Stomach (tissue), 19 donors: ENCODE measurements at places on chromosomes 5 and 9.

- no peak for DNase-seq
These were observed 61.5 kb upstream of the RNU6ATAC start for GRCh38 chr9:134225816-134226215.

DNA sequence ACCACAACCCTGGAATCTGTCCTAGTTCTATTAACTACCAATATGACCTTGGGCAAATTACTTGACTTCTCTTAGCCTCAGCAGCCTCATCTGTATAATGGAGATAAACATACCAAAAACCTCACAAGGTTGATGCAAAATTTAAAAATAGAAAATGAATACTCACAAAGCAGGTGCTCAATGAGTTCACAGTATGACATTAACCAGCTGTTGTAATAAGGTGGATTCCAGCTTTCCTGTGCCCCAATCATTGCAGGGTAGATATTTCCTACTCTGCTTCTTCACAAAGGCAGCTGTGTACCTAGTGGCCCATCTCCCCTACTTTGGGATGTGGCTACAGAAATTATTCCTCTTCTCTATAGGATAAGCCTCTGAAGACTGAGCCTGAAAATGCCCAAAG lies 8.8 kb downstream of the HTR4 start:
- no peak for DNase-seq

DNA sequence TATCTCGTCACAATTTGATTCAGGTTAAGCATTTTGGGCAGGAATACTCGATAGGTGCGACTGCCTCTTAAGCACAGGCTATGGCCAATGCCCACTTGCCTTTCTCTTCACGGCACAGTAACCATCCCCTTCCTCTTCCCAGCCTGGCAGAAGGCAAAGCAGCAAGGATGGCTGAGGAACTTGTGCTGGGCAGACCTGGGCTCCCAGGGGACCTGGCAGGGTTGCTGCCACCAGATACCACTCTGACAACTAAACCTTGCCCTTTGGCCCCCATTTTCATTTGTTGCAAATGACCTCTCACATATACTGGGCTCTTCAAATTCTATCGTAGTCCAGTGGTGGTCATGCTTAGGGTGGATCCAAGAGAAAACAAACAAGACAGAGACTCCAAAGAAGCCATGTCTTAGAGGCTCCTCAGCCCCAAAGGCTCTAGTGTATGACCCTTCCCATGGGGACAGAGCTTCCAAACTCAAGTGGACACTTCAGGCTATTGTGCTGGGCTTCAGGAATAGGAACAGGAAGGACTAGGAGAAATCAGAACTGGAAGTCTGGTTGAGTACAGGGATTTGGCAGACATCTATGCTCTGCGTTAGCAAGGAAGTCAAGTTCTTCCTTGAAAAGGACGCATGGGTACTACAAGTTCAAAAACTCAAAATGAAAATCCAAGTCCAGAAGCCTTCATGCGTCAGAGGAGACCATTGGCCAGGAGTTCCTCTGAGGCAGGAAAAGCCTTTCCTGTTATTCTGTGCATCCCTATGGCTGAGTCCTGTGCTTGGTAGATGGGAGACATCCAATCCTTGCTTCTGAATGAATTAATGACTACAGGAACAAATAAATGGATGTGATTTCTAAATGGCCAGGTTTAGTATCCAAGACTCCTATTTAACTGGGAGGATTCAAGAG lies 64.6 kb upstream of the PLPP1 start:
- no peak for DNase-seq

DNA sequence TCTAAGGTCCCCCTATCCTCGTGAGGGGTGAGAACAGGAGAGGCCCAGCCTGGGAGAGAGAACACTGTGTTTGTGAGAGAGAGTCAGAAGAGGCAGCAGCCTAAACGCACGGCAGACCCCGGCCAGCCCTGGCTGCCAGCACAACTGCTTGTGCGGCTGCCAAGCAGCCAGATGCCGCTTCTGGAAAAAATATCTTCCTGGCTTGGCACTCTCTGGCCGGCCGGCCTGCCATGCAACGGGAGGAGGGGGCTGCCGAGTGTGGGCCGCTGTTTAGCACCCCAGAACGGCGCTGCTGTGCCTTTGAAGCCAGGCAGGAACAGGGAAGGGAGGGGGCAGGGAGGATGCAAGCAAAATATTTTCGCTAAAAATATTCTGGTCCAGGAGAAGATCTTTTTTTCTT lies 105.0 kb downstream of the FGF18 start:
- no peak for DNase-seq

DNA sequence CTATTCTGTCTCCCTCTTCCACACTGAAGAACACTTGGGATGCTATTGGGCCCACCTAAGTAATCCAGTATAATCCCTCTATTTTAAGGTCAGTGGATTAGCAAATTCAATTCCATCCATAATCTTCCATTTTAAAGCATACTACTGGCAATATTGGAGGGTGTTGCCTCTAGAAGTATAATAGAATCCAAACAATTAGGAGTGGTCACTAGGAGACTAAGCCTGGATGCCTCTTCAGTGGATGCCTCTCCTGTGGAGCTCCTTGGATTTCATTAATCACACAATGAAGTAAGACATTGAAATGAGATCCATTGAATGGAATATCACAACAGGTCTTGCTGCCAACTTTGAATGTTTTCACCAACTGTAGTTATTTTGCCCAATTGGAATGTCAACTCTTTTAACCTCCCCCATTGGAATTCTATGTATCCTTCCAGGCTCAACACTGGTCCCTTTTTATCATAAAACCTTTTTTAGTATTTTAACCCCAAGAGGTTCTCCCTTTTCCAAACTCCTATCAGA lies 311.6 kb downstream of the PLK2 start:
- no peak for DNase-seq

- DNase-seq: no peak
These were observed 104.1 kb upstream of the BASP1 start for GRCh38 chr5:17113174-17113958.

GRCh38 chr5:54873691-54874090 lies 111.7 kb downstream of the ESM1 start:
- DNase-seq: no peak

- no peak for DNase-seq
These were observed 488.5 kb downstream of the CTNND2 start for GRCh38 chr5:11415751-11416150.

- DNase-seq: no peak
These were observed 183.6 kb downstream of the GADD45G start for GRCh38 chr9:89788434-89788833.

- no peak for DNase-seq
These were observed 54.9 kb downstream of the MTX3 start for GRCh38 chr5:79936002-79936645.

DNA sequence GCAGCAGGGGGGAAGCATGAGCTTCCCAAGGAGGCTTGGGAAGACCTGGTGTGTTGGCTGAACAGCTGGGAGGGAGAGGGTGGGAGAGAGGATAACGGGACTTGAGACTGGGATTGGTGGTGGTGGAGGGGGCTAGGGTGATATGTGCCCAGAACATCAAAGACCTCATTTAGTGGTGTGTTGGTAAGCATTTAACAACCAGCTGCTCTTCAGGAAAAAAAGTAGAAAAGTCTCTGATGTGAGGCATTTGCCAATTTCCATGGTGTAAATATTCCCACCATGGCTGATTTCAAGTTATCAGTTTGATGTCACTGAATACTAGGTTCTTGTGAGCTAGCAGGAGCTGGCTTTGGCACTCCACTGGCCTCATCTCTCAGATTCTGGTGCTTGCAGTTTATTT lies 170.8 kb downstream of the MACROH2A1 start:
- DNase-seq: no peak

- no peak for DNase-seq
These were observed 150.4 kb upstream of the ERCC6L2 start for GRCh38 chr9:95725045-95725444.

- DNase-seq: peak; percentile 47
These were observed 757 bp downstream of the FXN start for GRCh38 chr9:69036309-69036708.

DNA sequence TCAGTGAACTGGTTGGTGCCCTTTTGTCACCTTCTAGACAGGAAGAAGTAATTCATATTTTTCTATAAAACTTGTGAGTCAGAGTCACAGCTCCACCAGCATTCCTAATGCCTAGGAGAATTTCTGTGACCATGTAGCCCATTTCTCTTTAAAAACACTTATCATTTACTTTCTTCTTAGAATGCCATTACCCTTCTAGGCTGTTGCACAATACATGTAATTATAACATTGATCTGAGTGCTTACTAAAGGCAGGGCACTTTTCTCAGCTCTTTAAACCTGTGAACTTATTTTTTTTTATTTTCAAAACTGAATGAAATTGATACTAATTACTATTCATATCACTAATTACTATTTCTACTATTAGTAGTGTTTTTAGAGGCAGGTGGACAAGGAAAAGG lies 373.7 kb downstream of the TLE4 start:
- no peak for DNase-seq

DNA sequence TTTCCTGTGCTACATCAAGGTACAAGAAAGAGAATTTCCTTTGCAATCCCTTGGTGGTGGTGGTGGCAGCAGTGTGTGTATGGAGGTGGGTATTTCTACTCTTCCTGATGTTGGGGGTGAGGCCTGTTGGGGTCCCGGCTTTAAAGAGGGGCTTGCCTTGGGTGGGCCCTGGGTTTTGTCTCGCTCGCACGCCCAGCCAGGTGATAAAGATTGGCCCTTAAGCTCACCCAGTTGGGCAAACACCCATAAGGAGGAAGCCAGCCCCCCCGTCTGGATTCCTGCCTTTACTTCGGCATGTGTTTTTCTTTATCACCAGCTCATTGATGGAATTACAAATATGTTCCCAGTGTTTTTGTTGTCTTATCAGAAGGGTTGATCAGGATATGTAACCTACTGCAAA lies 16.0 kb upstream of the SARDH start:
- no peak for DNase-seq

- no peak for DNase-seq
These were observed 162.9 kb upstream of the FTMT start for GRCh38 chr5:121688781-121689180.

- peak; percentile 76 for DNase-seq
These were observed 18.0 kb upstream of the DUSP1 start for GRCh38 chr5:172788771-172789686.

DNA sequence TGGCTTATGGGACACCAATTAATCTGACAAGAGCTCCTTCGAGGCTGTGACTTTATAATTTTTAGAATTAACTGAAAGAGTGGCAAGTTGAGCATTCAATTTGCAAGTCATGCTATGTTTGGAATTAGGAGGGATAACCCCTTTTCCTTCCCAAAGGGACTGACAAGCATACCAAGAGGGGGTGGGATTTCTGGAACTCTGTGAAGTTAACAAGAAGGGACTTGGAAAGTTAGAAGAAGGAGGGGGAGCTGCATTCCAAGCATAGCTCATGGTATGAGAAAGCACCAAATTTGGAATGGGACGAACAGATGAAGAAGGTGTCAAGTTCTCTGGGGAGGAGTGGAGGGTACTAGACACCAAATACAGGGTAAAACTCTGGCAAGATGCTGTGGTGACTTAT lies 8.9 kb upstream of the PALM2AKAP2 start:
- DNase-seq: no peak

DNA sequence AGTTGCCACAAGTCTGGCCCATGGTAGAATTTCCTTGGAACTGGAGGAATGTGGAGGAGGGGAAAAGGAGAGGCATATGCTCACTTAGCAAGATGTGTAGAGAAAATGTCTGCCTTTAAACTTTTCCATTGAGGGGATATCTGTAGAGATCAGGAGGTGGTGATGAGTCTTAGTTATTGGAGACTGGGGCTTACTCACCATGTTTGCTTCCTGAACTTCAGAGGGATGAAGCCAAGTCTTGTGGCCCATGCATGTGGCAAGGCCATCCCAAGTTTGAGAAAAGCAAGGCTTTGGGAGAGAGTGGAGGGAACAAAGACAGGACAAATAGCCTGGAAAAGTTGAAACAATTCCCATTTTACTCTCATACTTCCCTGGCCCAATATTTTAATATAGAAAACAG lies 124.5 kb downstream of the GDNF start:
- no peak for DNase-seq

GRCh38 chr5:24644761-24645160 lies at the start of gene CDH10:
CDH10 (minus strand) TSS chr5:24644978; CDS start chr5:24593490, 51,488 bp downstream.
- peak; percentile 81 for DNase-seq

DNA sequence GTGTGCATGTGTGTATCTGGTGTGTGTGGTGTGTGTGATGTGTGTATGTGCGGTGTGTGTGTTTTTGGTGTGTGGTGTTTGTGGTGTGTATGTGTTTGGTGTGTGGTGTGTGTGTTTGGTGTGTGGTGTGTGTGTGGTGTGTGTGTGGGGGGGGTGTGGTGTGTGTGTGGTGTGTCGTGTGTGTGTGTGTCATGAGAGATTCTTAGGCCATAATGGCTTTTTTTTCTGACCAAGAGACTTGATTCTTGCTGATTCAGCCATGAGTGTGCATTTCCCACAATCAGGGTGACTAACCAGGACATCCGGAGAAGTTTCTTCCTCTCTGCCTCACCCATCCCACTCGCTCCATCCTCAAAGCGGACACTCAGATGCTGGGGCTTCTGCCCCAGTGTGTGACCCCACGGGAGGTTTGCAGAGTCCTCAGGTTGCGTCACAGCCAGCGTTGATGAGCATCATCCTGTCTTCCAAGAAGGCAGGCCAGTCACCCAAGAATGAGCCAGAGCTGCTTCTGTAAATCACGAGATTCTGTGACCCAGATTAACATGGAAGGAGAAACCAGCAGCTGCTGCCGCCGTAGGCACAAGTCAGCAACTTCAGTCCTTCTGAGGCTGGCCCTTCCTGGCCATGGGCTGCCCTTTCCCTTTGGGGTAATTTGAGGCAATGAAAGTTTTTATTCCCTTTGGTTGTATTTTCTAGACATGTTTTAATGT lies 12.5 kb upstream of the CTSL start:
- peak; percentile 69 for DNase-seq

DNA sequence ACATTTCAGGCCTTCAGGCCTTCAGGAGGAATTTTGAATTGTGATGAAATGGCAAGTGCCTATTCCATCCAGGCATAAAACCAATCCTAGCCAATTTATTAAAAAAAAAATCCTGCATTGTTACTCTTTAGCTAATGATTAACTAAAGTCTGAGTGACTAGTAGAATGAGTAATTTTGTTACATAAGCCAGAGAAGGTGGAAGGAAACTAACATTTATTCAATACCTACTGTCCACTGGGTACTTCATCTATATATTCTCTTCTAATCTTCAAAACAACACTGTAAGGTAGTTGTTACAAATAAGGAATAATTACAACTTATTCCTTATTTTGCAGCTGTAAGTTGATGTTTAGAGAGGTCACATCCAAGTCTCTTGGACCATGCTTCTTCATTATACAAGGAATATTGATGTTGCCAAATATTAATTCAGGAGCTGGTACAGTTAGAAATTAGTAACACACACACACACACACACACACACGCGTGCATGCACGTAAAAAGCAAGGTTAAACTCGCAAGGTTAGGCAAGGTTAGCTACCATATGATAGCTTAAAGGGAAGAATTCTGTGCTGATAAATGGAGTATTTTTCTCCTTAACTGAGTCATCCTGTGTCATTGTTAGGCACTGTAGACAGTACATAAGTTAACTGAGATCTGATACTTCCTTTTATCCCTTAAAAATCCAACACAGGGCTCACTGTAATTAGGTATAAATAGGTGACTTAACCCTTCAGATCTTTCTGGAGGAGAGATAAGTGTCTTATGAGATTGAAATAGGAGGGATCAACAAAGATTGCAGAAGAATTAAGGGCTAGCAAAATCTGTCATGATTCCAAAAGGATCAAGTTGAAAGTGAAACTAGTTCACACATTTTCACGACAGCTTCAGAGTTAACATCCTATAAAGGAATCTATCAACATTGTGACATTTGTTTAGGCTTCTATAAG lies 596.9 kb downstream of the PDE4D start:
- DNase-seq: no peak

GRCh38 chr5:149002053-149002452 lies 60.8 kb downstream of the SH3TC2 start:
- DNase-seq: no peak
